ENCODE measurements at places on chromosomes 16 and 17.

DNA sequence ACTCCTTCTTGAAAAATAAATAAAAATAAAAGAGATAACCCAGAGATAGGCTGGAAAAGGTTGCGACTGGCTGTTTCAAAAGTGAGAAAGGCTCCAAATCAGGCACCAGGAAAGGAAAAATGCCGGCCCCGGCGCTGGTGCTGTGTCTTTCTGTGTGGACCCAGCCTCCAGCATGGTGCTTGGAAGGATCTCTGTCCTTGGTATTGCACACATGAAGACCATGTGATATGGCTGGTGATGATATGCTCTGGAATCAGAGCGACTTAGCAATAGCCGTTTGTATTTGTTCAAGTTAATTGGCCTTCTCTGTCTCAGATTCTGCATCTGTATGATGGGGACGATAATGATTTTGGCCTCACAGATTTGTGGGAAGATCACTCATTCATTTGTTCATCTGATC, 3.4 kb downstream of the WSCD1 start:
- no peak for DNase-seq

DNA sequence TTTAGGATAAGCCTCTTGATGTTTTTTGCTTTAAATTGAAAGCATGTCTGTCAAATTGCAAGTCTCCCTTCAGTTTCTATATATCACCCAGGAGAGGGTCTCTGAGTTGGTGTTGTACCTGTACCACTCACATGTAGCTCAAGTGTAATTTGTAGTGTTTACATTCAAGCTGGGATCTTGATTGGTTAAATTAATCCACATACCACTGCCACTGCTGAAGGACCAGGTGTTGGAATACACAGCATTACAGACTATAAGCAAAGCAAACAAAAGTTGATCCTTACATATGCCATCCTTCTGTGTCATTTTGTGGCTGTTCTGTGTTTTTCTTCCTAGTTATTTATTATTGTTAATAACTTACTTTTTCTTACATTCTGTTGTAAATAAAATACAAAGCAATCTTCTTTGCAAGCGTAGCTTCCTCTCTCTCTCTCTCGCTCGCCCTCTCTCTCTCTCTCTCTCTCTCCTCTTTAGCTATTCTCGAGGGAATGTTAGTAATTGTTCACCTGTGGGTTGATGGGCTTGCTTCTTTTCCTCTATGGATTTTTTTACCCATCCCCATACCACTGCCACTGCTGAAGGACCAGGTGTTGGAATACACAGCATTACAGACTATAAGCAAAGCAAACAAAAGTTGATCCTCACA, 20.8 kb upstream of the NOL11 start:
- DNase-seq: no peak

- no peak for DNase-seq
Measured at GRCh38 chr17:33962857-33963655, 292.0 kb upstream of the CCL2 start.

DNA sequence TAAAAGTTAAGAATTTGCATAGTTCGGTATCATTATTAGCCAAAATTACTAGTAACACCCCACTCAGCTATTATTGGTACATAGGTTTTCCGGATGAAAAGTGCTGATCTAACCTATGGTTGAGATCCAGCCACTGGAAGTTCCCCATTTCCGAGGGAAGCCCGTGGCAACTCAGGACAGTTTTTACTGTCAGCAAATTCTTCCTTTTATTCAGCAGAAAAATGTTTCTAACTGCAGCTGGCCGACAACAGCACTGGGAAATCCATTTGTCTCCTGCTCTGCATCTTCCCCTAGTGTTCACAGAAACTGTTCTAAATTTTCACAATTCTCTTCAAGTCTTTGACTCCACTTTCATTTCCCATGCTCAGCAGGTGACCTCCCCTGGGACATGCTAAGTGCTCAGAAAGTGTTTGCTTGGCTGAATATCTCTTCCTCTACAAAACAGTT, 15.5 kb upstream of the MMD start:
- DNase-seq: no peak

- no peak for DNase-seq
Measured at GRCh38 chr16:77331802-77332586, 102.8 kb downstream of the ADAMTS18 start.

DNA sequence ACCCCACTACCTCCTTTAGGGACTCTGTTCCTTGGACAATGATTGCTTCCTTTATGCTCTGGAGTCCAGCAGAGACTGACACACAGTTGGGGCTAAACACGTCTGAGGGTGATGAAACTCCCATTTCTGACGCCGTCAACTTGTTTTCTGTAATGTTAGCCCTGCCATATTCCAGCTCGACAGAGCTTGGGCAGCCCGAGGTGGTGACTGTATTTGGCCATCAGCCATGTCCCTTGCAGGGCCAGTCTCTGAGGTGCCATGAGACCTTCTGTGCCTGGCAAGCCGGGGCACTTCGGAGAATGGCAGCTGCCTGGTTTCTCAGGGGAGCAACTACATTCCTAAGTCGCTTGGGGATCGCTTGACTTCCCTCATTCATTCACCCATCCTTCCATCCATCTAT, 278.9 kb upstream of the TNRC6C start:
- DNase-seq: no peak

GRCh38 chr16:27786923-27787625, 237.1 kb downstream of the KATNIP start:
- DNase-seq: no peak

Measured in hematopoietic multipotent progenitor cell treated with erythropoietin and hydrocortisone succinate and interleukin-3 and kit ligand, for 15 days (in vitro differentiated cells).